ENCODE measurements at places on chromosomes 16 and 17. TPM values are rescaled to one million over a fixed set of nuclear protein-coding genes. Genes with fewer than 3 reads are reported as not detected.

GUCY2D gene
- total RNA-seq = not detected

TEKT5 gene
- total RNA-seq = not detected

TMEM98 gene
- total RNA-seq = 2.2 TPM

NDEL1 gene
- total RNA-seq = 44.8 TPM

ADORA2B gene
- 42.7 TPM for total RNA-seq

All from Panc1 (cell line).